ENCODE measurements at places on chromosomes 4 and X.
A peak's percentile ranks its signal among the peaks of the same experiment; 100 is the strongest.

- H3K4me3 ChIP-seq = no peak overlapping the region
- H3K27me3 ChIP-seq = no peaks in the 10 kb centered on the region
- no peaks in the 10 kb centered on the region for H3K4me1 ChIP-seq
- H3K36me3 ChIP-seq = no peaks in the 10 kb centered on the region
- H3K27ac ChIP-seq = no peak overlapping the region
These were observed 1.4 kb upstream of the KIAA0232 start for GRCh38 chr4:6781113-6781512.

GRCh38 chr4:72568959-72569718 lies at the start of gene ADAMTS3:
TSS of gene ADAMTS3 (minus strand) at chr4:72569221. CDS start at chr4:72568762, 459 bp downstream.
- no peaks in the 10 kb centered on the region for H3K27me3 ChIP-seq
- peak within 1 kb of the TSS; percentile 79 for H3K4me3 ChIP-seq
- no peaks in the 10 kb centered on the region for H3K4me1 ChIP-seq
- H3K36me3 ChIP-seq = no peaks in the 10 kb centered on the region

DNA sequence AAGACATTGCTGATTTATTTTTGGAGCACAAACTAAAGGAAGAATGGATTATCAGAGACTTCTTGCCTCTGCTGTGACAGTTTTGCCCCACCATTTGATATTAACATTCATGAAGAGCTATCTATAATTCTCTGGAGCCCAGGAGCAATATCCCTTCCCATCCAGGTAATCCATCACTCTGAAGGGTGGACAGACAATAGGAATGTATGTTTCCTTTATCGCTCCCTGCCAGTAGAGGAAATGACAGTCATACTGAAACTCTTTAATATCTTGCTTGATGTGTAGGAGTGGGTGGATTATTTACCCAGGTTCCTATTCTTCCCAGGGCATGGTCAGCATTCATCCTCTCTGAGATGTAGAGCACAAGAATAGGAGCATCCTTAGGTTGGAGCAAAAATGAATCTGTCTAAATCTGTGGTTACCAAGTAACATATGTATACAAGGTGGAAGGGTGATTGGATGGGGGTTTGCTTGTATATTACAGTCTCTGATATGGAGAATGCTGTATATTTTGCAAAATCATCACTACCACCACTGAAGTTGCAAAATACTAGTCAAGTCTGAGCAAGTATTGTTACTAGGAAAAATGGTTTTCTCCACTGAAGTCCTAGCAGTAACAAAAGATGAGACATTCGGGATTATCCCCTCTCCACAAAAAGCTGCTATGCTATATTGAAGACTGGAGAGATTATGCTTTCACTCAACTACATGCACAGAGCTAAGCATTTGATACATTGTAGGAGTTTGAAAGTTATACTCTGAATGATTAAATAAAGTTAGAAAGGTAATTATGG lies 151.6 kb downstream of the CBLL2 start:
- no peaks in the 10 kb centered on the region for H3K27me3 ChIP-seq
- H3K4me3 ChIP-seq = no peak overlapping the region
- no peaks in the 10 kb centered on the region for H3K36me3 ChIP-seq
- no peak for DNase-seq

- H3K36me3 ChIP-seq = no peaks in the 10 kb centered on the region
- no peak for DNase-seq
- no peaks in the 10 kb centered on the region for H3K4me1 ChIP-seq
- H3K27ac ChIP-seq = no peak overlapping the region
- H3K4me3 ChIP-seq = no peak overlapping the region
These were observed 29.8 kb downstream of the DYNLT3 start for GRCh38 chrX:37817579-37817978.

DNA sequence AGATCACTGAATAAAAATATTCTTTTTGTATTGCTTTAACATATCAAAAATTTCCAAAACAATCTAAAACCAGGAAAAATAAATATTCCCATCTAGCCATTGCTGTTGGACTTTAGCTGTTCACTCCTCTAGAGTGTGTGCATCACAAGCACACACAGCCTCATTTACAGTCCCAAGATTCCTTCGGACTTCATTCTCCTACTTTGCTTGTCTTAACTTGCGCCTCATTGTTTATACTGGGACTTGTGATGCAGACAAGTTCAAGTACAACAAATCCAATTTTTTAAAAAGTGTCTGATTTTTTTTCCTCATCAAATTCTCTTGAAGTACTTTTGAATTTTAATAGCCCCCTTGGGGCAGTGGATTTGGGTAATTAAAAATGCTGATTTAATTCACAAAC lies 55.6 kb downstream of the TLL1 start:
- H3K4me1 ChIP-seq = no peaks in the 10 kb centered on the region
- no peak overlapping the region for H3K27ac ChIP-seq

- H3K27me3 ChIP-seq = no peaks in the 10 kb centered on the region
- no peak overlapping the region for H3K27ac ChIP-seq
- no peak for DNase-seq
- peaks cover 11% of the 10 kb centered on the region for H3K4me1 ChIP-seq
These were observed 27.6 kb upstream of the C1QTNF7 start for GRCh38 chr4:15400226-15400625.

DNA sequence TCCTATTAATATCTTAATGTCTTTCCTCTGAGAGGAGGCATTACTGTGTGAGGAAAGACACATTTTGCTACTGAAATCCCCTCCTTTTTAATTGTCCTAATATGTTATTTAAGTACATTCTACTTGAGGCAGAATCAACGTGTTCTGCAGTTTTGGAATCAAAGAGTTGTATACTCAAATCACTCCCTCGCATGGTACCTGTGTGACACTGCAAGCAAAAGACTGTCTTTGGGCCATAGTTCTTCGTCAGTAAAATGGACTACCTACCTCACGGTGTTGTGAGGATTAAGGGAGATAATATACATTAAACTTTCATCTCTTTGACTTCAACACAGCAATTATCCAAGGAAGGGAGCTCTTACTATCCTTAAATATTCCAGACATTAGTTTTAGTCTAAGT lies 61.5 kb downstream of the TIGD2 start:
- no peaks in the 10 kb centered on the region for H3K27me3 ChIP-seq
- no peak overlapping the region for H3K27ac ChIP-seq
- no peaks in the 10 kb centered on the region for H3K36me3 ChIP-seq
- no peak for DNase-seq
- H3K4me3 ChIP-seq = no peak overlapping the region
- H3K4me1 ChIP-seq = no peaks in the 10 kb centered on the region

Measured in fibroblast of lung (primary cell).